ENCODE measurements at places on chromosomes 5 and 9.

DNA sequence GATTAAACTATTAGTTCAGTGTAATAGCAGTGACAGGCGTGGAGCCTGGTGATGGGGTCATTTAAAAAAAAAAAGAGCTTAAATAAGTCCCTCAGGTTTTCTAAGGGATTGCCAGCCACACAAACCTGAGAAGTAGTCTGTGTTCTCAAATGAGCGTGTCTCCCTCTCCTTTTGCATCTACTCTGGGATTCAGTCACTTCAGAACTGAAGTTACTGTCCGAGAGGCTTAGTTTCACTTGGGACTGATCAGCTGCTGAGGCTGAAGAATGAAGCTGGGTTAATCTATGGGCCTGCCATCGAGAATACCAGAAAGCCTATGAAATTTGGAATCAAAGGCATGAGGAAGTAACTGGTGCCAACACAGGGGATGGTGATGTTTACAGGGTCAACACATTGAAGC lies 310.1 kb downstream of the ADAMTS6 start:
- DNase-seq = no peak

DNA sequence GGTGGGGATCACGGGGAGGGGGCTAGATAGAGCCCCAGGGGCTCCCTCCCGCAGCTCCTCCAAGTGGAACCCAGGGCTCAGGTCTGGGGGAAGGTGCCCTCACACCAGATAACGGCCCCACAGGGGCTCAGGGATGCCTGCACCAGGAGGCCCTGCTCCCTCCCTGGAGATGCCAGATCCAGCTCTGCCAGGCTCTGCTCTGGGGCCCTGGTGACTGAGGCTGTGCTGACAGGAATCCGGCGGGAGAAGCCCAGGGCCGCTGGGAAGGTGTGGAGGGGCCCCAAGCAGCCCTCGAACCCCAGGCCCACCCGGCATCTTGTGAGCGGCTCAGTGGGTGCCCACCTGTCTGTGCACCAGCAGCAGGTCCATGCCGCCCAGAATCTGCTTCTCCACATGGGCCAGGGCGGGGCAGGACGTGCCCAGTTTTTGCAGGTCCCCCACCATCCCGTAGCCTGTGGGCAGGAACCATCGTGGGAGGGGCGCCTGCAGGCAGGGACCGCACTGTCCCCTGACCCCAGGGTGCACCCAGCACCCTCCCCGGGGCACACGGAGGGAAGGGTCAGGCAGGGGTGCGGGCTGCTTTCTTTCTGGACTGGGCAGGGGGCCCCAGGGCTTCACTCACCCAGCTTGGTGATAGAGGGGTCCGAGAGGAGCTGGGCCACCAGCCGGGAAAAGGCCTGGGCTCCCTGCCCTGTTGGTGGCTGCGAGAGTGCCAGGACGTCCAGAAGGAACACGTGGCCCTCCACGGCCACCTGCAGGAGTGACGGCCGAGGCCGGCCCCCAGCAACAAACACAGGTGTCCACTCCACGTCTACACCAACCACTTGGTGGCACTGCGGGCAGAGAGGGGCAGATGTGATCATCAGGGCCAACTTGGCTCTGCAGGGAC lies 48.9 kb upstream of the NRARP start:
- DNase-seq = no peak

GRCh38 chr9:121682926-121683515 lies 31.6 kb downstream of the DAB2IP start:
- DNase-seq = no peak

DNA sequence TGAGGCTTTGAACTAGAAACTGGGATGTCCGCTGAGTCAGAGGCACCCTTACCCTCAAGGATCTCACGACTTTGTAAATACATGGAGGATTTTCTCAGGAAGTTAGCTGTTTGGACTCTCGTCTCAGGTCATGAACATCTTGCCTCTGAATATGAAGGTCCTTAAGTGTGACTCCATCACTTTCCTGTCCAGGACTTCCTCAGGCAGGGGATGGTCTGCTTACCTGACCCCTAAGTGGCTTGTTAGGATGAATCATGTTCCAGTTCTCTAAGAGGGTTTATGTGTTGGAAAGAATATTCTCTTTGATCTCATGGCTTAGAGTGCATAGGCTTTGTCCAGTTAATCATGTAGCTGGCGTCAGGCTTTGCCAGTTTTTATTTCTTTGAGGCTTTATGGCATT lies 511.7 kb upstream of the KLF4 start:
- no peak for DNase-seq

- no peak for DNase-seq
These were observed 151.1 kb upstream of the HAPLN1 start for GRCh38 chr5:83871533-83872395.

GRCh38 chr9:116154976-116155697 lies 1.5 kb downstream of the PAPPA start:
- DNase-seq = peak; percentile 77

DNA sequence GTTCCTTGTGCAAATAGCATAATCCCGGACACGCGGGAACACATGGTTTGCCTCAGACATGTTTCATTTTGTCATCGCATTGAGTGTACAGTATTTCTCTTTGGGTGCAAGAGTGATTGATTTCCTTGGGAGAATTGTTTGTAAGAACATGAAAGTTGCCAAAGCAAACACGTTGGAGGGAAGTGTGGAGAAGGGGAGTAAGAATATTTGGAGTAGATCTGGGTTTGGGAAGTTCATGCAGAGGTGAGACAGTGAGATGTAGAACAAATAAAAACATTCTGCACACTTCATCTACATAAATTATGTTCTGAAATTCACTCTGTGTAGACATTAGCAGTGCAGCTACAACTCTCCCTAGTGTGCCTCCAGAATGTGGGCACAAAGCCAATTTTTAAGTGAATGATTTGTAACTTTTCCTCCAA lies 24.0 kb downstream of the FOXD1 start:
- peak; percentile 67 for DNase-seq

DNA sequence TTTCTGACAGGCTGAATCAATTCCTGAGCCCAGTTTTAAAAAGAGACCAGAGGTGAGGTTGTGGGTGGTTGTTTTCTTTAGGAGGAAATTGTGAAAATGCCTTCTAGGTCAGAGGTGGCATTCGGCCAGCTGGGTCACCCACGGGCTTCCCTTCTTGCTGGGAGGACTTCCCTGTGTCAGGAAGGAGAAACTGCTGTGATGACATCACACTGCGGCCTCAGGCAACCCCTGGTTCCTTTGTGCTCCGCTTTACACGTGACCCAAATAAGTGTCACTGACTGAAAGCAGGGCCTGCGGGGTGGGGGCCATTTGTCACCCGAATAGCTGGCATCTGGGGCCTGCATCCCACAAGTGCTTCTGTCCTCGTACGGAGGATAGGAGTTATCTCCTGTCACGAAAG lies 39.7 kb downstream of the FABP6 start:
- DNase-seq = peak; percentile 20

GRCh38 chr5:62720031-62720441 lies 141.4 kb downstream of the LRRC70 start:
- DNase-seq = peak; percentile 3

DNA sequence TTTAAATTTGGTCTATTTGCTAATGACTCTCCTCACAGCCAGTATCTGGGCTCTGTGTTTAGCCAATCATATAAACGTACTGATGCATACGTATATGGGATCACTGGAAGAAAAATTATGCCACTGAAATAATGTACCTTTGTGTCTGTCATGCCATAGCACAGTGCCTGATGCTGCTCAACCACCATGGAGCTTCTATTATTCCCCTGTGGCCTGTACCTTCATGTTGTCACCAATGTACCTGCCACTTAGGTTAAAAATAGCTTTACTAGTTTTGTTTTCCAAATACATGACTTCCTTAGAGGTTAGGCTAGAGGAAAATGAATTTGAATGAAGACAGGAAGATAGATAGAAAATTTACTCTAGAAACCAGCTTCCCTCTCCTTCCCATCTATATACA lies 34.6 kb downstream of the HACD4 start:
- DNase-seq = no peak

- peak; percentile 68 for DNase-seq
These were observed 110.2 kb downstream of the MLLT3 start for GRCh38 chr9:20512106-20512505.

- no peak for DNase-seq
These were observed 32.5 kb upstream of the SNAPC3 start for GRCh38 chr9:15390201-15390600.

DNA sequence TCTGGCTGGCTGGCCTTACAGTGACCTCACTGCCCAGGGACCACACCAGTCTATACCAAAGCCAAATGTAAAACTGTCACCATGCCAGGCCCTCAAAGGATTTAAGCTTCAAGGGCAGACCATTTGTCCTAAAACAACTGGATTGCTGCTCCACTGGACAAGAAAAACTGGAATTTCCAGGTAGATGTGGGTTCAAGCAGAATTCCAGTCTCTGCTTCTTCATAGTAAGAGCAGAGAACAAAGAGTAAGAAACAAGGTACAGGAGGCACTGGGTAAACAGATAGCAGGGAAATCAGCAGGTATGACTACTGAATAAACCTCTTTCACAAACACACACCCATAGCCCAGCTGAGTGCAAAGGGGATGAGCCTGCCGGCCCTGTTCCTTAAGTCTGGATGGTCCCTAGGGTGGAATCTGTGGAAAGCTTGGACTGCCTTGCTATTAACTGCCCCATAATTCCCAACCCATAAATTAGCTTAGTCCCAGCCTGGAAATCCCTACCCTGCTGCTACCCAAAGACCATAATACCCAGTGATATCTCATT lies 5.5 kb downstream of the B4GALT1 start:
- DNase-seq = no peak

GRCh38 chr5:36462295-36463021 lies 143.9 kb upstream of the SLC1A3 start:
- peak; percentile 46 for DNase-seq

GRCh38 chr5:148620696-148621095 lies 33.6 kb downstream of the HTR4 start:
- DNase-seq = no peak

GRCh38 chr5:127934791-127935256 lies 148.7 kb upstream of the SLC12A2 start:
- DNase-seq = peak; percentile 50

GRCh38 chr9:111805830-111806241 lies 11.1 kb upstream of the SHOC1 start:
- DNase-seq = peak; percentile 27

DNA sequence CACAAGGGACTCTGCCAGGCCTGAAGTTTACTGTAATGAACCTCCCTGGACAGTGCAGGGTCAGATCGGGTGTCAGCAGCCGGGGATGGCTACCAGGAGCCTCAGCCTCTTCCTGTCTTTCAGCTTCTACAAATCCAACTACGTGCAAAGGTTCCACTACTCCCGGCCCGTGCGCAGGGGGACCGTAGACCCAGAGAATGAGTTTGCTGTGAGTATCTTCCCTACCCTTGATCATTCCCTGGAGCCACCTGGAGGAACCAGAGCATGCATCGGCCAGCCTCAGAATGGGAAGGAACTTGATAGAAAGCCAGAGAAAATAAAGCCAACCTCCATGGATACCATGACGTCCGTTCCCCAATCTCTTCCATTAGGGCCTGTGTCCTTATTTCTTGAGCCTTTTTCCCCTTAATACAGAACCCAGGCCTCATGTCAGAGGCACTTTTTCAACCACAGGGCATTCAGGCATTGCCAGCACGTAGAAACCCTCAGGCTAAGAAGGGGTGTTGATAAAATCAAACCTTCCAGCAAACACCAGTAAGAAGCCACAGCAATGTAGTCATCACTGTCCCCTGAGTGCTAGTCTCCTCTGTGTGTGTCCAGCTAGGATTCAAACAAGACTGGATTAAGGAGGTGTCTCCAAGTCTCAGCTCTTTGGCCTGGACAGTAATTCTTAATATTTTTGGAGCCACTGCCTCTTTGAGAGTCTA lies 49.0 kb upstream of the FOXI1 start:
- no peak for DNase-seq

DNA sequence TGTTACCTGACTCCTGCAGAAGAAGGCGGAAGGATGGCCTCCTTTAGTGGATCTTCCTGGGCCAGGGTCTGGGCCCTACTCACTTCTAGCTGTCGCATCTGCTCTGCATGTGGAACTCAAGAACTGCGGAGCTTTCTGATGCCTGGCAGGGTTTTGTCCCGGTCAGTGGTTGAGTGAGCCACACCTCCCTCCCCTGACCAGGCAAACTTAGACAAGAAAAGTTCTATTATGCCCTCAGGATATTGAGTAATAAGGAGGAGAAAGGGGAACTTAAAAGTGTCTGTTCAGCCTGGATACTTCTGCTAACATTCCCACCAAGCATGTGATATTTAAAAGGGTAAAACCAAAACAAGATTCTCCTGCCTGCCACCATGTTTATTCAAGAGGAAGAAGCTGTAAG lies at the start of gene FYB1:
FYB1 (minus strand) TSS at position 127 of the 400 bp plus-strand sequence. CDS start 16,603 bp downstream, outside the sequence.
- DNase-seq = no peak

- DNase-seq = no peak
These were observed 59.6 kb downstream of the GCNT4 start for GRCh38 chr5:74992791-74993190.

DNA sequence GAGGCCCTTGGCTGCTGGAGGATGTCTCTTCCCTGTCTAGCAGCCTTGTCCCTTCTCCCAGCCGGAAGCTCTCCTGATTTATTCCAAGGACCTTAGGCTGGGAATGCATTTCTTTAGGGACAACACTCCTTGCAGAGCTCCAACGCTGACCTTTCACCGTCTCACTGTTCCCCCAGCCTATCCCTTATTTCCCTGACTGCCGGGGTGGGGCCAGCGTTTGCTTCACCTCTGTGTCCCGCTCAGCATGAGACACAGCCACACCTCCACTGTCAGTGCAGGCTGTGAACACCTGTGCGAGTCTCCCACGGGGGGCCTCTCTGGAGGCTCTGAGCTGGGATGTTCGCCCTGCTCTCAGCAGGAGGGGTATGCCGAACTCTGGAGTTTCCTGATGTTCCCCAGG lies 106.2 kb upstream of the FCN2 start:
- DNase-seq = no peak

DNA sequence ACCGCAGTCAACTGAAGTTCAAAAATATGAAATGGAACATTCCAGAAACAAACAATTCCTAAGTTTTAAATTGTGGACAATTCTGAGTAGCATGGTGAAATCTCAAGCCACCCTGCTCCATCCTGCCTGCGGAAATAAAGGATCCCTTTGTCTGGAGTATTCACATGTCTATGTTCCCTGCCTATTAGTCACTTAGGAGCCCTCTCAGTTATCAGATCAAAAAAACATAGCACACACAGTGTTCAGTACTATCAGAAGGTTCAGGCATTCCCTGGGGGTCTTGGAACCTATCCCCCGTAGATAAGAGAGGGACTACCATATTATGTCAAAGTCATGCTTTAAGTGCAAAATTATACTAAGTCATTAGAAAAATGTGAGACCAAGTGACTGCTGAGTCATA lies 300.8 kb downstream of the SEMA5A start:
- DNase-seq = no peak

GRCh38 chr5:135215617-135216470 lies 181.8 kb upstream of the PITX1 start:
- no peak for DNase-seq

DNA sequence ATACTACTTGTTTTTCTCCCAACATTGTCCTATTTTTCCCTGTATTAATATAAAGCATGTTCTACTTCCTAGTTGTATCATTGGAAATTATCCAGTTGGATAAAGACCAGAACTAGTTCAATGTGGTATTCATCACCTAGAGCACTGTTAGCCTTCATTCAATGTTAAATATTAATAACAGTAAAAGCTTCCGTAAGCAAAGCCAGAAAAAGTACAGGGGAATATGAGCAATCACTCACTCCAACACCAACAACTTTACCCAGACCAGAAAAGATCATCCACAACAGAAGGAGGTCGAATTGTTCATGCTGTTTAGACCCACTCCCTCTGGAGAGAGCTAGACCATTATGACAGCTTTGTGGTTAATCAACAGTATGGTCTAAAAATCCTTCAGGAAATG lies 728.4 kb downstream of the MAT2B start:
- peak; percentile 52 for DNase-seq

All from fibroblast of skin of scalp (primary cell).